ENCODE measurements at places on chromosomes 5 and 9.

DNA sequence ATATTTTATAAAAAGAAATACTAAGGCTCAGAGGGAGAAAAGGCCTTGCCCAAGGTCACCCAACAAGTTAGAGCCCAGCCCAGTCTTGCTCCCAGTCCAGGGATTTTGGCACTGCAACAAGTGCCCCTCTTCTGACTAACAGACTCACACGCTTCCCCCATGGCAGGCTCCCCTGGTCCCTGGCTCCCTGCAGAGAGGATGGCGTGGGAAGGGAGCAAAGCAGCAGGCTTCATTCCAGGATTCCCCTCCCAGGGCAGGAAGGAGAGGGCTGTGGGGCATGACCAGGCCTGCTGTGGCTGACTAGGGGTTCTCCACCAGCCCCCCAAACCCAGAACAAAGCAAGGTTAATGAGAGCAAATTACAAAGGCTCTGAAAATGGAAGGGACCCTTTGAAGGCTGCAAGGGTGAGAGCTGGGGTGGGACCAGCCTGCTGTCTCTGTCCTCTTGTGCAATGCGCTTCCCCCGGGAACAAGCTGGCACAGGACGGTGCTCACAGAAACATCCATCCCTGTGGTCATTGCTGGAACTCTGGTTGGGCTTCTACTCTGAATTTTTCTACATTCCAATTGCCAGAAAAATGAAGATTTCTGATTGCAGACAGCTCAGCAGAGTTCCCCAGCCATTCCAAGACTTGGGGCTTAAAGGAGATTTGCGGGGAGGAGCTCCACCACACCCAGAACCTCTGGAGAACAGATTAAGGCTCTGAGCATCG, 37.1 kb upstream of the FAT2 start:
- DNase-seq = no peak

DNA sequence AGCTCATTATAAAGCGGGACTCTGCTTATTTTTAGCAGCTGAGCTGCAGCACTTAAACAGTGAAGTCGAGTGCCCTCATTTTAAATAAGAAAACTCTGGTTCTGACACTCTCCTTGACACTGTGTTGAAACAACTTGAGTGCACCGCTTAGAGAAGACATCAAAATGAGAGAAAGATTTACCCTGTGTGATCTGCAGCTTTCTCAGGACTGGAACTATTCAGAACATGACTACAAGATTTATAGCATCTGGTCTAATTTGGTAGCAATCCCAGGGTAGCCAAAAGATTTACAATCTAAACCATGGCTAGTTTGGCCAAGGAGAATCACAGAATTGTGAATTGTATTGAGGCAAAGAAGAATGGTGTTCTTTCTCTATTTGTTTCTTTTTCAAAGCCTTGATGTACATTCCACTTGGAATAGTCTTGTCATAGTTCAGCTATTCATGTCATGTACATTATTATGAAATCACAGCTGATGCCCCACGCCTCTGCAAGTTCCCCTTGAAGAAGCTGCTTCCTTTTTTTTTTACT, 38.7 kb downstream of the PLEKHG4B start:
- DNase-seq = no peak

- no peak for DNase-seq
These were observed 97.8 kb downstream of the PAPPA start for GRCh38 chr9:116251366-116251765.

DNA sequence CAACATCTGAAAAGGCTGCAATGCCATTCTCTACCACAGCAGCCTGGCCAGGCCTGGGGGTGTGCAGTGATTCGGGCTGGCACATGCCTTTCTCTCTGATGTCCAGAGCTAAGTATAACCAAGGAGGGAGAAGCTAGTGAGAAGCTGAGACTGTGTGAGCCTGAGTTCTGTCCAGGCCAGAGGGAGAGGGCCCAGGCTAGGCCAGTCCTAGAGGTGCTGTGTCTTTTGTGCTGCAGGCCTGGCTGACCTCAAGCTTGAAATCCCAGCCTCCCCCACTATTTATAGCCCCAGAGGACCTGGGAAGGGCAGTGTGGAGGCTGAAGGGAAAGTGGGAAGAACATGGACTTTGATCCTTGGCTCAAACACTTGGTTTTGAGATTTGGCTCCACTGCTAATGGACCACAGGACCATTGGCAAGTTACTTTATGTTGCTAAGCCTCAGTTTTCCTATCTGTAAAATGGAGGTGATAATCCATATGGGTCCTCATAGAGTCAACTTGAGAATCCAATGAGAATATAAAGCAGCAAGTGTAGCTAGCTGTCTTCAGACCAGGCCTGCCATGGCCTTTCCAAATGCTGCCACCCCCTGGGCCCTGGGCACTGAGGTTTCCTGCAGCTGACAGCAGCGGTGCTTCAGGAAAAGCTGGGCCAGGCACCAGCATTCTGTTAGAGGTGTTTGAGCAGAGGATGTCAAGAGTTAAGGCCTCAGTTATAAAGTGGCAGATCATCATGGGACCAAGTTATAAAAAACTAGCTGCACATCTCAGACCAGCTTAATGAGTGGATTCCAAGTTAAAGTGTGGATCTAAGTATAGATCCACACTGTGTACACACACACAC, 21.1 kb downstream of the BNIP1 start:
- DNase-seq = no peak

GRCh38 chr9:83544002-83544698, 5.9 kb upstream of the FRMD3 start:
- no peak for DNase-seq

GRCh38 chr5:16144416-16144815, 35.2 kb downstream of the MARCHF11 start:
- no peak for DNase-seq

- no peak for DNase-seq
These were observed 125.5 kb downstream of the DCP2 start for GRCh38 chr5:113102121-113102531.

- DNase-seq = no peak
These were observed 84.1 kb downstream of the TLE1 start for GRCh38 chr9:81605170-81605670.

DNA sequence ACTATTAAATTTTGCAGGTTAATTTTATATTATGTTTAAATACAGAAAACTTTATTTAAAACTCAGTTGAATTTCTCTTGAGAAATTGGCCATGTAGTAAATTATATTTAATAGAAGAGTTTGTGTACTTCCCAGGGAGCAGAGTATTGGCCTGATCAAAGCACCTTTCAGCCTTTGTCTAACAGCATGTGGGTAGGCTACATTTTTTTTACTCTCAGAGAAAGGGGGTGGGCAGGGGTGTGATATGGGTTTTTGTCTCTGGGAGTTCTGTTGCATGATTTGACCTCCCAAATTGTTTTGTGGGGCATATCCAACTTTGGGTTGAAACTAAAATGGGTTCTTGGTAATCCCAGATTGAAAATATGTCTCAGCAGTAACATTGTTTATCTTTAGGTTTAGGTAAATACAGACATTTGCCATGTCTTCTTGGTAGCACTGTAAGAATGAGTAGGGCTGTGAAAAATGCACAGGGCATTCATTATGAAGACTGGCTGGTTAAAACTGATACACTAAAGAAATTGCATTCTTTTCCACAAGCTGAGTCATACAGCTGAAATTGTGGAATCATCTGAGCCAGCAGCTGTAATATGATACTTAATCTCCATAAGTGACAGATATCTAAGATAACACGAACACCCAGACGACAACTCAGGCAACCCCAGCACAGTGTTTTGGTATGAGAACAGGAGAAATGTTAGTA, 75.4 kb upstream of the CDKN2B start:
- DNase-seq = no peak

- no peak for DNase-seq
These were observed 257.6 kb upstream of the POU5F2 start for GRCh38 chr5:93998951-93999455.

DNA sequence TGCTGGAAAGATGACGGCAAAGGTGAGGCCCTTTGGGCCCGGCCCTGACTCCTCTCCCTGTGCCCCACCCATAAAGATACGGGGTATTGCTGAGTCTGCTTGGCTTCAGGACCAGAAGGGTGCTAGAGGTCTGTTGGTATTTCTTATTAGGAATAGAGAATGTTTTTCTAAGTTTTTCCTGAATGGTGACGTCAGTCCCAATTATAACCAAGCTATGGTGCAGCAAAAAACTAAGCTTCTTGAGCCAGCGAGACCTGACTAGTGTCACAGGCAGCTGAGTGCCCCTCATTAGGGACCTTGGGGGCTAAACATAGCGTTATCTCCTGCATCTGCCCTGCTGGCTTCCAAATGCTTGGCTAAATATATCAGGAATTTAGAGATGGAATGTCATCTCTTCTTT, 151.0 kb upstream of the TBC1D2 start:
- no peak for DNase-seq

DNA sequence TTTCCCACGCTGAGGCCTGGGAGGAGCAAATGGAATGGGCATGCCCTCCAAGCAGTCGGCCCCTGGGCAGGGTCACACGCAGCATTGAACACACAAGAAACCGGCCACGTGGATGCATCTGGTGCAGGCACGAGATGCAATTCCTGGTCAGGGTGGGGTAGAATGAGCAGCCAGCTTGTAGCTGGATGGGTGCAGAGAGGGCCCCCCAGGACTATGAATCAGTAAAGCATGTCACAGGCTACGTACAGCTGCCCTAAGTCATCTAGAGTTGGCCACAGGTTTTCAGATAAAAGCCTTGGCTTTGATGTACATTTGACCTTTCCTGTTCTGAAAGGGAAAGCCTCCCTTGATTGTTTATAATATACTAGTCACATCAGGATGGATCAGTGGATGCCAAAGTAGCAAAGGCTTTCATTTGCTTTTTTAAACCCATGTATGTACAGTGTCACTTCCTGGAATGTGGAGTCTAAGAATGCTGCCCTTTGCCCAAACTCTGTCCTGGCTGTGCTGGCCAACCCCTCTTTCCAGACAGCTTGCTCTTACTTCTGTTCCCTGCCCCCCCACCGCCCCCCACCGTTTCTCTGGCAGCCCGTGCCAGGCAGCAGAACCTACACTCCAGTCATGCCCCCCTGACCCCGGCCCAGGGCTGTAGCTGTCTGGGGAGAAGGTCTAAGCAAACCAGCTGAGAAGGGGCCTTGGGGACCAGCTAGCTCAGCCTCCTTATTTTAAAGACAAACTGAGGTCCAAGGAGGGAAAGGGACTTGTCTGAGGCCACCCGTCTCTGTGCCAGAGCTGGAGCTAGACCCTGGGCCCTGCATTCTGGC, 169.2 kb downstream of the HSPA4 start:
- DNase-seq = no peak

GRCh38 chr9:14417237-14417636, 103.3 kb upstream of the NFIB start:
- DNase-seq = no peak

- DNase-seq = no peak
These were observed 1962.2 kb upstream of the WWC1 start for GRCh38 chr5:166329149-166329800.

- no peak for DNase-seq
These were observed 367.0 kb downstream of the NTRK2 start for GRCh38 chr9:85036496-85036895.

DNA sequence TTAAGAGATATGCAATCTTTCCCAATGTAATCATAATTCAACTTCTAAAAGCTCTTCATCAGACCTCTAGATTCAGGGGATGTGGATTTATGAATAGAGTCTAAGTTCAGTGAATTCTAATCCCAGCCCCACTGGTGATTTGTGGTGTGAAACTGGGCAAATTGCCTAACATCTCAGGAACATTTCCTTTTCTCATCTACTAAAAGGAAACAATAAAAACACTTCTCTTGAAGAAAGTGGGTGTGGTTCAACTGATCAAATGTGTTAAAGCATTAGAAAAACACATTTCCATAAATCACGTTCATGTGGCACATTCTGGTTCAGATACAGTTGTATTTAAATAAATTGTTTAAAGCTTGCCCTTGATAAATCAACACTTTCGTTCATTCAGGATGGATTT, 631.7 kb upstream of the CDH6 start:
- DNase-seq = no peak

- DNase-seq = no peak
These were observed 81.8 kb upstream of the HRH2 start for GRCh38 chr5:175576096-175576495.

DNA sequence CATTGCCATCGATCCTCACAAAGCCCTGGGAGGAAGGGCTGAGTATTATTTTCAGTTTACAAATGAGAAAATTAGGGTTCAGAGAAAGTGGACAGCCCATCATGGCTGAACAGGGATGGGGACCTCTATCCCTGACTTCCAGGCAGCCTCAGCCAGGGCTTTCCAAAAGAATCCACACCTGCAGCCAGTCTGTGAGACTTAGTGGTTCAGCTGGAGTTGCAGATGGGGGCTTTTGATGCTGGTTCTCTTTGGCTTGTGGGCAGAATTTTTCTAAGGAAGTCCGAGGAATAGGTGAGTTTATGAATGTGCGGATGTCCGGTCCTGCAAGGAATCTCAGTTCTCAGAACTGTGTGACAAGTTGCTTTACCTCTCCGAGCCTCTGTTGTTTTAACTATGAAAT, 138.1 kb downstream of the RGS3 start:
- DNase-seq = no peak

DNA sequence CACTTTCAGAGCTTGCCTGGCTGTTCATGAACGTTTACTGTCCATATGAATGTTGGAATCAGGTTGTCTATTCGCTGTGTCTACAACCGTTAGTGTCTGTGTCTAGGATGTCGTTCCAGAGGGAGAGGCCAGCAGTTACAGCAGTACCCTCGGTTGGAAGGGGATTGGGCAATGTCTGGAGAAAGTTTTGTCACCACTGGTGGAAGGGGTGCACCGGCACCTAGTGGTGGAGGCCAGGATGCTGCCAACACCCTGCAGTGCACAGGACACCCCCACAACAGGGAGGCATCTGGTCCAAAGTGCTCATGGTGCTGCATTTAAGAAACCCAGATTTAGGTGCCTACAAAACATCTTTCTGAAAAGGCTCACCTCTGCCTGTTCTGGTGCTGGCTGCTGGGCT, 220.7 kb downstream of the FANCC start:
- DNase-seq = no peak

- DNase-seq = no peak
These were observed 161.3 kb upstream of the OTULINL start for GRCh38 chr5:14420101-14420811.

- no peak for DNase-seq
These were observed 338.0 kb downstream of the ACTL7B start for GRCh38 chr9:108517651-108518365.

DNA sequence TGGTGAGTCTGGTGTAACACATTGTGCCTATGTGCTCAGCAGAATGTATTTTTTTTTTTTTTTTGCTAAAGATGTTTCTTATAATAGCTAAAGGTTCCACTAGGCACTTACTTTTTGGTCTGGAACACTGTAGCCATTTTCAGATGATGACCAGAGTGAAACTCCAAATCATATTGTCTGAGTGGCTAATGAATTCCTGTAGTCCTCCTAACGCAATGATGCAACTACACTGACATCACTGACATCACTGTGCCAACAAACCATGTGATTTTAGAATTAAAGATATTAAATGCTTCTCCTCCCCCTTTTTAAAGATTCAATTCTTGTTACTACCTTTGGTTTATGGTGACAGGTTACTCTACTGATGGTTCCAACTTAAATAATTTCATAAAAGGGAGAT, 28.8 kb downstream of the JAKMIP2 start:
- no peak for DNase-seq

DNA sequence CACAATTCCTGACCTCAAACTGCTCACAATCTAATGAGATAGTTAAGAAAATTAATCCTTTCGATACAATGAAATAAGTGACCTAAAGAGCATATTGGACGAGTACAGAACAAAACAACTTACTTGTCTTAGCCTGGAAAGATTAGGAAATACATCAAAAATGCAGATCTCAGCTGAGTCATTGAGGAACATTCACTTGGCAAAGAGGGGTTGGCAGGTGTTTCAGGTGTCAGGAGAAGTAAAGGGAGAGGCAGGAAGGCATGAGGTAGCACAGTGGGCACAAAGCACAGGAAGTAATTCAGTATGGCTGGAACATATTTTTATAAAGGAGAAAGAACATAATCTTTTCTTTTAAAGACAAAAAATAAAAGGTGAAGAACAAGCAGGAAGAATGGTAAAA, 628.8 kb upstream of the RGMB start:
- no peak for DNase-seq
